ENCODE measurements at places on chromosomes 7 and 10. TPM values are rescaled to one million over a fixed set of nuclear protein-coding genes. Genes with fewer than 3 reads are reported as not detected.
A peak's percentile ranks its signal among the peaks of the same experiment; 100 is the strongest.

DNA sequence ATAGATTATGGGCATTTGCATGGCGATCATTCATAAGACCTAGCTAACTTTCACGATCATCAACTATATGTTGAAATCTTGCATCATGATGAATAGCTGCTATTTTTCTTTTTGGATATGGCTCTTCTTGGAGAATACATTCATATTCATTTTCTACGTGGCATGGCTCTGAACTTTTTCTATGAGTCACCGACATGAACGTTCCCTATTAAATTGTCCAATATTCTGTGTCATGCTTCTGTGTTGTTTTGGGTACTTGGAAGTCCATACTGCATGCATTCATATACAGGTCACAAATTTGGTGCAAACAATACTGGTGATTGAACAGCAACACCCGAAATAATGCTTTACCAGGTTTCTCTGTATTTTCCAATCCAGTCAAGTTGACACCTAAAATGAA lies 37.9 kb upstream of the ANKRD1 start:
- no peaks in the 10 kb centered on the region for H3K36me3 ChIP-seq
- no peak overlapping the region for H3K27ac ChIP-seq
- no peak for DNase-seq
- no peaks in the 10 kb centered on the region for H3K27me3 ChIP-seq

- no peak for DNase-seq
- H3K27me3 ChIP-seq = peaks cover 2% of the 10 kb centered on the region
- no peak overlapping the region for H3K4me3 ChIP-seq
- H3K27ac ChIP-seq = peak overlapping the region; percentile 30
- peaks cover 10% of the 10 kb centered on the region for H3K4me1 ChIP-seq
Measured at GRCh38 chr10:124864421-124865193, 63.0 kb downstream of the ABRAXAS2 start.

DNA sequence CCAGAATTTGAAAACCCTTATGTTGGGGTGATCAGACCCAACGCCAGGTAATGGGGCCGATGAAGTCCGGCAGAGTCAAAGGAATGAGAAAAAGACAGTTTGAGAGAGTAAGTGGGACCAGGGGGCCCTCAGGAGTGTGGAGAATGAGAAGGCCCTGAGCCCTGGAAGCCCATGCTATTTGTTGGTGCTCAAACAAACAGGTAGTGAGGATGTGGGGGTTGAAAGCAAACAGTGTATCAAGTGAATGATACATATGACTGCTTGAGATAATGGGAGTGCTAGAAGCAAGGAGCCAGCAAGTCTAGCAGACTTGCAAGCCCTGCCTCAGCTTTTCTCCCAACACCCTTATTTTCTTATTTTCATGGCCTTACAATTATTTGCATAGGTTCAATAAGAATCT lies 11.2 kb upstream of the SEPTIN14 start:
- no peaks in the 10 kb centered on the region for H3K36me3 ChIP-seq
- DNase-seq = no peak
- H3K4me1 ChIP-seq = no peaks in the 10 kb centered on the region
- no peaks in the 10 kb centered on the region for H3K27me3 ChIP-seq

DNA sequence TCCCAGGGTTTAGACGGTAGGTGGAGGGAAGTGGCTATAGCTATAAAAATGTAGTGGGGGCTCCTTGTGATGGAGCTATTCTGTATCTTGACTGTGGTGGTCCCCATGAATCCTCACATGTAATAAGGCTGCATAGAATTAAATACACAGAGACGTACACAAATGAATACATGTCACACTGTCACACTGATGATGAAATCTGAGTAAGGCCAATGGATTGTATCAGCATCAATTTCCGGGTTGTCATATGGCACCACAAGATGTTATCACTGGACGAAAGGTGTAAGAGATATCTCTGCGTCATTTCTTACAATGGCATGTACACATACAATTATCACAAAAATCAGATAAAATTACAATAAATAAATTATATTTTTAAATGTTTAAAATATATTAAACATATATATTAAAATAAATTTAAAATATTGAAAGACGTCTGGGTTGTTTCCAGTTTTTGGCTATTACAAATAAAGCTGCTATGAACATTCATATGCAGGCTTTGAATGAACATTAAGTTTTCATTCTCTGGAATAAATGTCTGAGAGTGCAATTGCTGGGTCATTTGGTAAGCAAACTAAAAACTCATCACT lies 38.1 kb downstream of the LEP start:
- H3K36me3 ChIP-seq = peaks cover 16% of the 10 kb centered on the region
- no peaks in the 10 kb centered on the region for H3K4me1 ChIP-seq
- no peak overlapping the region for H3K27ac ChIP-seq
- no peak overlapping the region for H3K4me3 ChIP-seq
- DNase-seq = no peak

DNA sequence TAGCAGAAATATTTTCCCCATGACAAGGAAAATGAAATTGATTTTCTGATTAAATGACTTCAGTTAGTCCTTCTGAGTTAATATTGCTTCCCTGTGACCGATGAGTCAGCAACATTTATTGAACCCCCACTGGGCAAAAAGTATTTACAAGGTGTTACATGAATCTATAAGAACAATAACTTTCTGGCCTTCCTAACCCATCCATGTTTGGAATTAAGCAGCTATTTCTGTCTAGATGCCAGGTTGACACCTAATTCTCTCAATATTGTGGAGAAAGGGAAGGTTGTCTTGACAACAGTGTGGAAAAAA lies 112.9 kb upstream of the JAZF1 start:
- H3K36me3 ChIP-seq = no peaks in the 10 kb centered on the region
- peaks cover 5% of the 10 kb centered on the region for H3K27me3 ChIP-seq
- no peak overlapping the region for H3K4me3 ChIP-seq
- H3K4me1 ChIP-seq = peaks cover 4% of the 10 kb centered on the region

- peaks cover 7% of the 10 kb centered on the region for H3K36me3 ChIP-seq
- no peaks in the 10 kb centered on the region for H3K27me3 ChIP-seq
- H3K27ac ChIP-seq = peak overlapping the region; percentile 48
Measured at GRCh38 chr7:138170959-138171703, 94.9 kb downstream of the AKR1D1 start.

DNA sequence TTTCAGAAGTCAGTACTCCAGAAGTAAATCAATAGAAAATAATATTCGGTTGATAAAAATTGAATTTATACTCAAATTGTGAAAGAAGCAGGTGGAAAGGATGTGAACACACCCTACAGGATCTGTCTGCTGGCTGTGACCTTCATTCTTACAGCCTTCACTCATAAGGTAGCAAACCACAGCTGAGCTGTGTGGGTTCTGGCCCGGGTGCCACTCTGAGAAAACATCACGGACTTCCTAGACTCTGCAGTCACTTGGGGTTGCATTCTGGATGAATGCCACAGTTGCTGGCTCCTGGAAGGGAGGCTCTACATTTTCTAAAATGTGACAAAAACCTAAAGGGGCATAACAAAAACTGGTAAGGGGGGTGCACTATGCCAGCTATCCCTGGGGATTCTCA lies 36.0 kb upstream of the ABLIM1 start:
- no peaks in the 10 kb centered on the region for H3K27me3 ChIP-seq
- no peak overlapping the region for H3K4me3 ChIP-seq
- H3K27ac ChIP-seq = no peak overlapping the region

DNA sequence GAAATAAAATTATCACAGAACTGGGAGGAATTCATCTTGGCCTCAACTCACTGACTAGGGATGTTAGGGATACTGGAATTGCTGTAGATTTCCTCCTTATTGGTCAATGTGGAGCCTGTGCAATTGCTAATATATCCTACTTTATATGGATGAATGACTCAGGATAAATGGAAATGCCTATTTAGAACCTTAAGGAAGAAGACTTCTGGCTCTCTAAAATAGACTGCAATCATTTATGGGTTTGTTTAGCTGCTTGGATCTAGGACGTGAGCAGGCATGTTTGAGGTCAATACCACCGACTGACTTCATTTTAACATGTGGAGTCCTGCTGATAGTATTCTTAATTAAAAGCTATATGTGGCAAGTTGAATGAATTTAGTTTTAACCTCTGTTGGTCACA lies 1040.1 kb upstream of the LRRN3 start:
- H3K4me3 ChIP-seq = no peak overlapping the region
- H3K36me3 ChIP-seq = no peaks in the 10 kb centered on the region
- DNase-seq = no peak
- H3K27ac ChIP-seq = peak overlapping the region; percentile 44
- peaks cover 14% of the 10 kb centered on the region for H3K4me1 ChIP-seq
- H3K27me3 ChIP-seq = no peaks in the 10 kb centered on the region

GRCh38 chr7:148058092-148058491 lies 532.5 kb upstream of the C7orf33 start:
- H3K4me3 ChIP-seq = no peak overlapping the region
- H3K27ac ChIP-seq = no peak overlapping the region
- H3K4me1 ChIP-seq = no peaks in the 10 kb centered on the region
- DNase-seq = no peak

DNA sequence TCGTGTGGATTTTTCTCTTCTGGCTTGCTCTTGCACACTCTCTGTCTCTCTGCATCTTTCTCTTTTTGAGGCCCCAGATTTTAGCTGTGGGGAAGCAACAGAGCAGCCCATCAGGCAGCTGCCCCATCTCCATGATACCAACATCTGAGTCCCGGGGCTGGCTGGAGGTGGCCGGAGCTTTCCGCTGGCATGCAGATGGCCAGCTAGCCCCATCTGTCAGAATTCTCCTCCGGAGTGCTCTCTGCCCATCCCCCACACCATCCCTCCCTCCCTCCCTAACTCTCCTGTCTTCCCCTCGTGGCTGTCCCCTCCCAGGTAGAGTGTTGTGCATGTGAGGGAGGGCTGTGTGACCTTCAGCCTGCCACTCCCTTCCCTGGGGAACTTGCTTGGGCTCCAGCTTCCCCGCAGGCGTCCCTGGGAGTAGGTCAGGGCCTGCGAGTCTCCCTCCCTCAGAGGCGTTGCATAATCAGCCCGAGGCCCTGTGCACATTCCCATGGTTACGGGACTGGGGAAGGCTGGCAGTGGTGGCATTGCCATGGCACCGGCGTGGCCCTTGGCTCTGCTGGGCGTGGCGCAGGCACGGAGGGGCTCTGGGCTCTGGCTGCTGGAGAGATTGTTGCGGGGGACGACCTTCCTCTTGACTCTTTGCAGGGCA lies 24.7 kb downstream of the GHRHR start:
- peaks cover 12% of the 10 kb centered on the region for H3K4me1 ChIP-seq
- no peaks in the 10 kb centered on the region for H3K36me3 ChIP-seq
- H3K27ac ChIP-seq = no peak overlapping the region
- H3K4me3 ChIP-seq = no peak overlapping the region
- peaks cover 45% of the 10 kb centered on the region for H3K27me3 ChIP-seq

DNA sequence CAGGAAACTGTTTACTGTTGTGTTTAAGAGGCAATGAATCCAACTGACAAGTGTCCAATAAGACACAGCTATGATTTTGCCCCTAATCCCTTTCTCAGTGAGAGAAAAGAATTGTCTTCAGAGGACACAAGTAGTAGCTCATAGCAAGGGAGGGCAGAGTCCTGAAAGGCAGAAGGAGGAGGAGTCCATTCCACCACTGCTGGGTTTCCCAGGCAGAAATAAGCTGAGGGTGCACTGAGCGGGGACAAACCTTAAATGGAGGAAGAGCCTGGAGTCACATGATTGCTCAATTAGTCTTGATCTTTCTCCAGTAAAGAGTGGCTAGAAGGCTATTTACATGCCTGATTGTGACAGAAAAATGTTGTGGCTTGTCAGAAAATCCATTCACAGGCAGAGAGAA lies 573.8 kb downstream of the POM121L12 start:
- no peaks in the 10 kb centered on the region for H3K36me3 ChIP-seq
- no peak for DNase-seq
- no peak overlapping the region for H3K27ac ChIP-seq
- H3K4me1 ChIP-seq = no peaks in the 10 kb centered on the region
- peaks cover 1% of the 10 kb centered on the region for H3K27me3 ChIP-seq

DNA sequence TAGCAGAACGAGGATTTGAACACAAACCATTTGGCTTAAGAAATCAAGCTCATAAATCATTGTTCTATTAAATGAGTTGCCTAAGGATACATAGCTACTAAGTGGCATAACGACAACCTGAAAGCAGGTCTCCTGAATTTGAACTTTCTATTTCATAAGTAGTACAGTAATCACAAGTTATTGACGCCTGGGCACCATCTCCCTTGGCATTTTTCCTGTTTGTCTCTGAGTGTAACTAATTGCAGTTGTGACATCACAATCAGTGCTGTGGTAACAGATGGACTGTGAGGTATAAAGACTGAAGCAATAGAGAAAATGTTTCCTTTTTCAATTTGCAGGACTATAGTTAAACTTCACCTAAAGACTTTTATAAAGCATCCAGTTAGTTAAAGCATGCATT lies 6.4 kb upstream of the CSTF2T start:
- H3K4me1 ChIP-seq = peaks cover 13% of the 10 kb centered on the region
- DNase-seq = no peak
- H3K36me3 ChIP-seq = no peaks in the 10 kb centered on the region
- H3K27me3 ChIP-seq = no peaks in the 10 kb centered on the region
- H3K27ac ChIP-seq = no peak overlapping the region
- no peak overlapping the region for H3K4me3 ChIP-seq

DNA sequence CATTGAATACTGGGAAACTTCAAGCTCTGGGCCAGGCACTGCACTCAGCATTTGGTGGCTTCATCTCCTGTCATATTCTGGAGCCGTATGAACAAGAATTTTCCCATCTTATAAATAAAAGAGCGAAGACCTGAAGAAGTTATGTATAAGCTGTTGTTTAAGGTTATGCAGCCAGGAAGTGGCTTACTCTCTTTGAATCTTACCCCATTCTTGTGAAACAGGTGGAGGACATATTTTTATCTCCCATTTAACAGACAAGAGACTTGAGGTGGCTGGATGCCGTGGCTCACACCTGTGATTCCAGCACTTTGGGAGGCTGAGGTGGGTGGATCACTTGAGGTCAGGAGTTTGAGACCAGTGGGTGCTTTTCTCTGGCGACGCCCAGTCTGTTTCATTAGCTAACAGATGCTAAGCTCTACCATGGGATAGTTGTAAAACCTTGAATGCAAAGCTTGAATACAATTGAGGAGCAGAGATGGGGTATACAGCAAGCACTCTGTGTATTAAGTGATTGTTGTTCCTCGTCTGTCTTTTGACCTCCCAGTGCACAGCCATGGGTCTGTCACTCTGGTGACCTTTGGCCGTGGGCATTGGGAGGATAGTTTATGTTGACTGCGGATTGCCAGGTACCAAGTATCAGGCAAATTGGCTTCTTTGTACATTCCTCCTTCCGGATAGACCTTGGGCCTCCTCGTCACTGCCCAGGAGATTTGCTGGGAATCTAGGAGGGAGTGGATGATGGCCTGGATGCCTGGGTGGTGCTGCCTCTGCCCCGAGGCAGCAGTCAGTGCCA lies 85.8 kb downstream of the GRK5 start:
- no peak overlapping the region for H3K27ac ChIP-seq
- no peak for DNase-seq
- no peak overlapping the region for H3K4me3 ChIP-seq
- H3K36me3 ChIP-seq = peaks cover 6% of the 10 kb centered on the region

COL1A2 gene
- 2,739 TPM for total RNA-seq

PTF1A gene
- total RNA-seq = not detected

INPP5F gene
- 55.8 TPM for total RNA-seq

PLAC9 gene
- total RNA-seq = 25.1 TPM

CDK14 gene
- 68.5 TPM for total RNA-seq

PLXDC2 gene
- 60.0 TPM for total RNA-seq

Measured in mesothelial cell of epicardium (in vitro differentiated cells).